Activated CD8-positive, alpha-beta T cell treated with anti-CD3 and anti-CD28 coated beads, Interleukin-2, amount 10 ng/mL, durations not matched to agents 7 days and 5 days (primary cell): ENCODE measurements at places on chromosomes 6 and 20. TPM values are rescaled to one million over a fixed set of nuclear protein-coding genes. Genes with fewer than 3 reads are reported as not detected.

DNA sequence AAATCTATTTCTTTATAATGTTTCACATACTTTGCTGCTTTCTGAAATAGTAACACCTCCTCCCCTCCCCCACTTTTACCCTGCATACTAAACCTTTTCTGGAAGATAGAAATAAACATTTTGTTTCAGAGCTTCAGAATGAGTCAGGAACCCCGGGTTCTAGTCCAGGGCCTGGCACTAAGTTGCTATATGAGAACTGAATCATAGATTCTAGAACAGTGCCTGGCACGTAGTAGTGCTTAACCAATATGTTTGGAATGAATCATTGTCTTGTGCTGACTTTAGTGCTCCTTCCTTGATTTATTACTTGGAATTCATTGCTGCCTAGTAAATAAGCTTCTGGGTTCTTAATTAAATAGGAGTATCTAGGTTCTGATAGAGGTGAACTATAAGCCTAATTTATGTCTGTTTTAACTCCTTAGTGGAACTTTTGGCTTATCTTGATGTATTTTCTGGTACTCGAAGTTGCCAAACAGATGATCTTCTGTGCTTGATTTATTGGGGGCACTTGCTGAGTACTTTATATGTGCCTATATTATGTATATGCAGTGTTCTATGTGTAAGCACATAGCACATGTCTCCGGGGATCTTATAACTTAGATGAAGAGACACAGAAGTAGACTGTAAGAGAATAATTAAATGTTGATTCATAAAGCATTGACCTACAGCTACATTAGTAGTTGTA, 18.6 kb downstream of the TAB2 start:
- H3K36me3 ChIP-seq, result peaks cover 47% of the 10 kb centered on the region
- H3K27ac ChIP-seq, result peak overlapping the region; percentile 77
- peaks cover 78% of the 10 kb centered on the region for H3K4me1 ChIP-seq
- DNase-seq, result peak; percentile 36
- H3K27me3 ChIP-seq, result no peaks in the 10 kb centered on the region

DNA sequence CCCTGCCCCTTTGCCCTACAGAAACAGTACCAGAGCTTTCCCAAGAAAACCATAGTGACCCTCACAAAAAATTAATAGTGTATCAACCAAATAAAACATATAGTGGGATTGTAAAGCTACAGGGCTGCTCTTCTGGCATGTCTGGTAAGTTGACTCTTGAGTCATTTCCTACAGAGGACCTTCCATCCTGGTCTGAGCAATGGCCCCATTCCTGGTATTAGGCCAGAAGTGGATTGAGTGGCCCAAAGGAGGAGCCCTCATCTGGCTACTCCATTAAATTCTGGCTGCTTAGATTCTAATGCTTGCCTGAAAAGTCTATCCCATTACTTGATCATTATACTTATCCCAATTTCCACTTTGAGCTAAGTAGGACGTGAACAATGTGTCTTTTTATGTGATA, 150.9 kb upstream of the HMGN3 start:
- no peaks in the 10 kb centered on the region for H3K4me1 ChIP-seq
- H3K4me3 ChIP-seq, result no peak overlapping the region
- H3K36me3 ChIP-seq, result no peaks in the 10 kb centered on the region
- no peaks in the 10 kb centered on the region for H3K27me3 ChIP-seq
- no peak overlapping the region for H3K27ac ChIP-seq

- no peaks in the 10 kb centered on the region for H3K27me3 ChIP-seq
- no peaks in the 10 kb centered on the region for H3K4me1 ChIP-seq
- H3K4me3 ChIP-seq, result no peak overlapping the region
- H3K27ac ChIP-seq, result no peak overlapping the region
- peaks cover 45% of the 10 kb centered on the region for H3K36me3 ChIP-seq
- no peak for DNase-seq
These were observed 26.4 kb downstream of the RMND1 start for GRCh38 chr6:151425561-151425960.

GRCh38 chr6:137162692-137163306, 10.6 kb downstream of the IL22RA2 start:
- no peak overlapping the region for H3K27ac ChIP-seq
- H3K4me3 ChIP-seq, result no peak overlapping the region
- peaks cover 60% of the 10 kb centered on the region for H3K36me3 ChIP-seq
- peaks cover 52% of the 10 kb centered on the region for H3K4me1 ChIP-seq
- peaks cover 12% of the 10 kb centered on the region for H3K27me3 ChIP-seq

GRCh38 chr6:13452346-13453117, 34.9 kb downstream of the GFOD1 start:
- DNase-seq, result no peak
- H3K27ac ChIP-seq, result no peak overlapping the region
- H3K4me3 ChIP-seq, result no peak overlapping the region
- peaks cover 21% of the 10 kb centered on the region for H3K36me3 ChIP-seq
- peaks cover 65% of the 10 kb centered on the region for H3K4me1 ChIP-seq
- H3K27me3 ChIP-seq, result no peaks in the 10 kb centered on the region

DNA sequence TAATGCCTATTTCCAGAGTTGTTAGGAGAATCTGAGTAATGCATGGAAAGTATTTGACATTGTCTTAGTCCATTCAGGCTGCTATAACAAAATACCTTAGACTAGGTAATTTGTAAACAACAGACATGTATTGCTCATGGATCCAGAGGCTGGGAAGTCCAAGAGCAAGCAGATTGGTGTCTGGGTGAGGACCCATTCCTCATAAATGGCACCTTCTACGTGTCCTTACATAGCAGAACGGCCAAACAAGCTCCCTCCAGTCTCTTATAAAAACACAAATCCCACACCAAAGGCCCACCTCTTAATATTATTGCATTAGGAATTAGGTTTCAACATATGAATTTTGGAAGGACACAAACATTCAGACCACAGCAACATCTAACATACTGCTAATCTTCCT, 30.2 kb downstream of the MBOAT1 start:
- DNase-seq, result no peak
- no peak overlapping the region for H3K27ac ChIP-seq
- peaks cover 18% of the 10 kb centered on the region for H3K36me3 ChIP-seq
- peaks cover 7% of the 10 kb centered on the region for H3K4me1 ChIP-seq
- no peak overlapping the region for H3K4me3 ChIP-seq

- H3K27ac ChIP-seq, result no peak overlapping the region
- no peaks in the 10 kb centered on the region for H3K36me3 ChIP-seq
- no peak overlapping the region for H3K4me3 ChIP-seq
- H3K27me3 ChIP-seq, result peaks cover 2% of the 10 kb centered on the region
- no peaks in the 10 kb centered on the region for H3K4me1 ChIP-seq
These were observed 18.1 kb downstream of the CST9 start for GRCh38 chr20:23587631-23588030.

GRCh38 chr6:170137176-170137891, 153.5 kb downstream of the DLL1 start:
- no peak for DNase-seq
- H3K27me3 ChIP-seq, result peaks cover 5% of the 10 kb centered on the region
- no peaks in the 10 kb centered on the region for H3K4me1 ChIP-seq
- H3K4me3 ChIP-seq, result no peak overlapping the region

DNA sequence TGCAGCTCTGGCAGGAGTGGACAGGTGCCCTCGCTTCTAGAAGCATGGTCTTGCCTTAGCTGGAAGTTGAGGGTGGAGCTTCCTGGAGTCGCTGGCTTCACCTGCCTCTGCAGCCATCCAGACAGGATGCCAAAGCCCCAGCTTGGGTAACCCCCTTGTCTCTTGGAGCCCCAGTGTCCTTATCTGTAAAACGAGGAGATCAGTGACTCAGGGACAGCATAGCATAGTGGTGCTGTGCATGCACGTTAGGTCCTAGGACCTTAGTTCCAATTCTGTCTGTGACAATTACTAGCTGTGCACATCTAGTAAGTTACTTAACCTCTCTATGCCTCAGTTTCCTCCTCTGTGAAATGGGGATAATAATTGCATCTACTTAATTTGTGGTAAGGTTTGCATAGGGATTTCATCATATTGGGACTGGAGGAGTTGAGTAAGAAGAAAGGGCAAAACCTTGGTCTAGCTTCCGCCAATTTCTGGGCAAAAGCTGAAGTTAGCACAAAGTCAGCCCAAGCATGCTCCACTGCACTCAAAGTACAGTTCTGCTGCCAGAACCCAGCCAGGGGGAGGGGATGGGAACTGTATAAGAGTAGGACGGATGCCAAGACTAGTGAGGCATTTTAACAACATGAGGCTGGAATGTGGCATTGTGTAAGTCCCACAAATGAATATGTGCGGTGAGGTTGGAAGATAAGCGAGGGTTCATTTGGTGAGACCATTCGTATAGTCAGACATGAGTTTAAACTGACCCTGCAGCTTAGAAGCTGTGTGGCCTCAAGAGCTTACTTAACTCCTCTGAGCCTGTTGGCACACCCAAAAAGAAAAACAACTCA, 24.5 kb downstream of the TOX2 start:
- H3K4me3 ChIP-seq, result no peak overlapping the region
- no peak for DNase-seq
- H3K36me3 ChIP-seq, result no peaks in the 10 kb centered on the region
- H3K4me1 ChIP-seq, result peaks cover 36% of the 10 kb centered on the region

GRCh38 chr6:35343835-35344550, 1.6 kb downstream of the PPARD start:
- H3K36me3 ChIP-seq, result peaks cover 44% of the 10 kb centered on the region
- H3K27ac ChIP-seq, result peak overlapping the region; percentile 4
- H3K27me3 ChIP-seq, result no peaks in the 10 kb centered on the region
- H3K4me3 ChIP-seq, result peak overlapping the region; percentile 90
- DNase-seq, result no peak

DNA sequence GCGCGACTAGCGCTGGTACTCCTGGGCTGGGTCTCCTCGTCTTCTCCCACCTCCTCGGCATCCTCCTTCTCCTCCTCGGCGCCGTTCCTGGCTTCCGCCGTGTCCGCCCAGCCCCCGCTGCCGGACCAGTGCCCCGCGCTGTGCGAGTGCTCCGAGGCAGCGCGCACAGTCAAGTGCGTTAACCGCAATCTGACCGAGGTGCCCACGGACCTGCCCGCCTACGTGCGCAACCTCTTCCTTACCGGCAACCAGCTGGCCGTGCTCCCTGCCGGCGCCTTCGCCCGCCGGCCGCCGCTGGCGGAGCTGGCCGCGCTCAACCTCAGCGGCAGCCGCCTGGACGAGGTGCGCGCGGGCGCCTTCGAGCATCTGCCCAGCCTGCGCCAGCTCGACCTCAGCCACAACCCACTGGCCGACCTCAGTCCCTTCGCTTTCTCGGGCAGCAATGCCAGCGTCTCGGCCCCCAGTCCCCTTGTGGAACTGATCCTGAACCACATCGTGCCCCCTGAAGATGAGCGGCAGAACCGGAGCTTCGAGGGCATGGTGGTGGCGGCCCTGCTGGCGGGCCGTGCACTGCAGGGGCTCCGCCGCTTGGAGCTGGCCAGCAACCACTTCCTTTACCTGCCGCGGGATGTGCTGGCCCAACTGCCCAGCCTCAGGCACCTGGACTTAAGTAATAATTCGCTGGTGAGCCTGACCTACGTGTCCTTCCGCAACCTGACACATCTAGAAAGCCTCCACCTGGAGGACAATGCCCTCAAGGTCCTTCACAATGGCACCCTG, 1.6 kb downstream of the TPBG start:
- no peak overlapping the region for H3K27ac ChIP-seq
- DNase-seq, result peak; percentile 20
- H3K36me3 ChIP-seq, result no peaks in the 10 kb centered on the region
- H3K4me3 ChIP-seq, result peak overlapping the region; percentile 55
- peaks cover 21% of the 10 kb centered on the region for H3K4me1 ChIP-seq
- peaks cover 50% of the 10 kb centered on the region for H3K27me3 ChIP-seq

GRCh38 chr6:29641430-29642148, 8.6 kb upstream of the GABBR1 start:
- H3K27ac ChIP-seq, result peak overlapping the region; percentile 22
- peaks cover 14% of the 10 kb centered on the region for H3K4me1 ChIP-seq
- H3K4me3 ChIP-seq, result no peak overlapping the region
- peaks cover 5% of the 10 kb centered on the region for H3K27me3 ChIP-seq
- DNase-seq, result peak; percentile 30
- H3K36me3 ChIP-seq, result no peaks in the 10 kb centered on the region

DNA sequence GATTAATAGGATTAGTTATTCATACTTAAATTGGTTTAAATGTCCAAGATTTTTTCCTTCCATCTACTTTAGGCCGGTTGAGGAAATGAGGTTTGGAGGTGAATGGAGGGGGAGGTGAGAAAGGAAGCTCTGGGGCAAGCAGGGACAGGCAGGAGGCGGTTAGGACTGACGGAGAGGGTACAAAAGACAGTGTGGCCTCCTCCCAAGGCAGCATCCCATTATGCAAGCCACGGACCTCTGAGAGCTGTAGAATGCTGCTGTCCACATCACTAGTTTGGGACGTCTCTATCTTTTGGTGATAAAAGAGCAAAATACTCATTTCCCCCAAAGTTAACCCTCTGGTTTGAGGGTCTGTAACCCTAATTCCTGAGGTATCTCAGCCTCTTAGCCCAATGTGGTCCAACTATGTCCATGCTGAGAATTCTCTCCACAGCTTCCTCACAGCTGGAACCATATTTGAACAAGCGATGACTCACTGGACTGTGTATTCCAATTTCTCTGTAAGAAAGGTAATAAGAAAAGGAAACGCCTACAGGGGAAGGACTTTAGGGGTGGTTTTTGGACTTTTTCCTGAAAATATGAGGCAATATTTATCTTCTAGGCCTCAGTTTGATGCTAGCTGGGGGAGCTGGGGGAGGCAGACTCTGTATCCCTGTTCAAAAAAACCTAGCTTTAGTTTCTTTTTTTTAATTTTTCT, 172.2 kb downstream of the TFAP2B start:
- H3K36me3 ChIP-seq, result no peaks in the 10 kb centered on the region
- no peaks in the 10 kb centered on the region for H3K27me3 ChIP-seq
- no peaks in the 10 kb centered on the region for H3K4me1 ChIP-seq

GRCh38 chr6:169092375-169092774, 161.3 kb downstream of the THBS2 start:
- no peak overlapping the region for H3K27ac ChIP-seq
- H3K27me3 ChIP-seq, result no peaks in the 10 kb centered on the region

- peak within 1 kb of the TSS; percentile 64 for H3K4me3 ChIP-seq
- peaks cover 74% of the 10 kb centered on the region for H3K27me3 ChIP-seq
- H3K4me1 ChIP-seq, result peaks cover 14% of the 10 kb centered on the region
- H3K36me3 ChIP-seq, result peaks cover 2% of the 10 kb centered on the region
- DNase-seq, result peak; percentile 23
These were observed at the start of gene FOXQ1 for GRCh38 chr6:1311400-1312202. TSS of gene FOXQ1 (plus strand) at chr6:1312098. CDS start at chr6:1312705, 607 bp downstream.

GRCh38 chr6:25975923-25976560, 13.4 kb downstream of the TRIM38 start:
- peak overlapping the region; percentile 30 for H3K27ac ChIP-seq
- no peak overlapping the region for H3K4me3 ChIP-seq
- peaks cover 70% of the 10 kb centered on the region for H3K36me3 ChIP-seq
- H3K27me3 ChIP-seq, result no peaks in the 10 kb centered on the region
- H3K4me1 ChIP-seq, result peaks cover 12% of the 10 kb centered on the region

- no peak for DNase-seq
- H3K4me1 ChIP-seq, result peaks cover 2% of the 10 kb centered on the region
- no peak overlapping the region for H3K4me3 ChIP-seq
- no peak overlapping the region for H3K27ac ChIP-seq
- no peaks in the 10 kb centered on the region for H3K27me3 ChIP-seq
These were observed 76.5 kb downstream of the SH3BGRL2 start for GRCh38 chr6:79707621-79708020.

- H3K27ac ChIP-seq, result no peak overlapping the region
- H3K4me1 ChIP-seq, result no peaks in the 10 kb centered on the region
- H3K4me3 ChIP-seq, result no peak overlapping the region
- H3K36me3 ChIP-seq, result no peaks in the 10 kb centered on the region
- peaks cover 2% of the 10 kb centered on the region for H3K27me3 ChIP-seq
These were observed 65.6 kb downstream of the STMND1 start for GRCh38 chr6:17167327-17167979.

Gene SMLR1
- total RNA-seq, result not detected

Gene TMEM244
- total RNA-seq, result not detected

Gene TFAP2C
- not detected for total RNA-seq

Gene CST5
- not detected for total RNA-seq

Gene RRAGD
- 2.5 TPM for total RNA-seq

Gene LAMA2
- 0.26 TPM for total RNA-seq
